ENCODE measurements at places on chromosomes 11 and 22. TPM values are rescaled to one million over a fixed set of nuclear protein-coding genes. Genes with fewer than 3 reads are reported as not detected.

NAALADL1 gene
- 15.3 TPM for total RNA-seq

IGLL5 gene
- total RNA-seq: not detected

LUZP2 gene
- total RNA-seq: not detected

SRSF8 gene
- 45.9 TPM for total RNA-seq

OR2D2 gene
- not detected for total RNA-seq

SLC29A2 gene
- 10.1 TPM for total RNA-seq

TSGA10IP gene
- not detected for total RNA-seq

Measured in activated CD8-positive, alpha-beta memory T cell treated with anti-CD3 and anti-CD28 coated beads, Interleukin-2, amount 10 ng/mL, durations not matched to agents 7 days and 5 days (primary cell).